Activated T-cell treated with anti-CD3 and anti-CD28 coated beads, Interleukin-2, amount 50 U/mL, for 24 hours (primary cell): ENCODE measurements at places on chromosomes 6 and 20.

- DNase-seq = no peak
Measured at GRCh38 chr20:57180954-57181353, 85.5 kb downstream of the BMP7 start.

GRCh38 chr20:18989736-18990474 is 176.3 kb downstream of the SCP2D1 start:
- no peak for DNase-seq

- no peak for DNase-seq
Measured at GRCh38 chr6:138560130-138560860, 61.0 kb upstream of the NHSL1 start.

DNA sequence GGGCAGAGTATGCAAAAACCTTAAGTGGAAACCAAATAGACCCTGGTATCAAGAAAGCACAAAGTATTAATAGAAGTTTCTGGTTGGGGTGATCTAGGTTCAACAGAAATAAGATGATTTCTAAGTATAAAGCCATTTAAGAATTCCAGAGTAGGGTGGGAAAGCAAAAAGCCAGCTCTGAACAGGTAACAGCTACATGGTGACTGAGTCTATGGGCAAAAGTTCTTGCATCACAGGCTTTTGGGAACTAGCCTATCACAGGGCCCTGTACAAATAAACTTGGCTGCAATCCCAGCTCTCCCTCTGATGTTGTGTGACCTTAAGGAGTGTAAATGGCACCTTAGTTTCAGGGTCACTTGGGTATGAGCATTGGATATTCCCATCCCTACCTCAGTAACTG is 5.5 kb downstream of the TCF19 start:
- DNase-seq = no peak

DNA sequence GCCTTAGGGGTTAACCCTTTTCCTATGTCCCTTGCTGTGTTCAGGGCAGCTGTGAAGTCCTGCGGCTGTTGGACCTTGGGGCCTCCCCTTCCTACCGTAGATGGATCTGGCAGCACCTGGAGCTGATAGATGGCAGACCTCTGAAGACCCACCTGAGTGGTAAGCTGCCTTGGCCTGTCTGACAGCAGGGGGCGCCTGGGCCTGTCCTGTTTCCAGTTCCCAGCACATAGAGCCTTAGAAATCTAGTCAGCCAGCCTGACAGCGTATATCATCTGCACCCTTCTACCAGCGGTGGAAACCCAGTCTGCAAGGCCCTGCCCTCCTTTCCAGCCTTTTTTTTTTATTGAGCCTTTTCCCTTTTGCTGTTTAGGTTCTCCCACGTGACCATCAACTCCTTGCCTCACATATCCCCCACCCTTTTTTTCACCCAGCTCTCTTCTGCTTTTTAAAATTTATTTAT is 26.6 kb downstream of the CNBD2 start:
- peak; percentile 87 for DNase-seq

GRCh38 chr6:21556968-21557721 is 36.4 kb upstream of the SOX4 start:
- no peak for DNase-seq

- no peak for DNase-seq
Measured at GRCh38 chr6:144008846-144009245, 787 bp upstream of the PLAGL1 start.

- no peak for DNase-seq
Measured at GRCh38 chr6:154298297-154298696, 58.3 kb downstream of the IPCEF1 start.

GRCh38 chr20:42484335-42484734 is 705.4 kb downstream of the PTPRT start:
- no peak for DNase-seq

- DNase-seq = no peak
Measured at GRCh38 chr6:25637211-25637610, 14.8 kb upstream of the SCGN start.

DNA sequence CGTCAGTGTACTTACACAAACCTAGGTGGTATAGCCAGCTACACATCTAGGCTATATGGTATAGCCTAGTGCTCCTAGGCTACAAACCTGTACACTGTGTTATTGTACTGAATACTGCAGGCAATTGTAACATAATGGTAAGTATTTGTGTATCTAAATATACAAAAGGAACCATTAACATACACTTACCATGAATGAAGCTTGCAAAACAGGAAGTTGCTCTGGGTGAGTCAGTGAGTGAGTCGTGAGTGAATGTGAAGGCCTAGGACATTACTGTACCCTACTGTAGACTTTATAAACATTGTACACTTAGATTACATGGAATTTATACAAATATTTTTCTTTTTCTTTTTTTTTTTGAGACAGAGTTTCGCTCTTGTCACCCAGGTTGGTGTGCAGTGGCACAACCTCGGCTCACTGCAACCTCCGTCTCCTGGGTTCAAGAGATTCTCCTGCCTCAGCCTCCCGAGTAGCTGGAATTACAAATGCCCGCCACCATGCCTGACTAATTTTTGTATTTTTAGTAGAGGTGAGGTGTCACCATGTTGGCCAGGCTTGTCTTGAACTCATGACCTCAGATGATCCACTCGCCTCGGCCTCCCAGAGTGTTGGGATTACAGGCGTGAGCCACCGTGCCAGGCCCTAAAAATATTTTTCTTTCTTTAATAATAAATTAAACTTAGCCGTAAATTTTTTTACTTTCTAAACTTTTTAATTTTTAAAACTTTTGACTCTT is 15.4 kb upstream of the KIAA1755 start:
- DNase-seq = no peak

DNA sequence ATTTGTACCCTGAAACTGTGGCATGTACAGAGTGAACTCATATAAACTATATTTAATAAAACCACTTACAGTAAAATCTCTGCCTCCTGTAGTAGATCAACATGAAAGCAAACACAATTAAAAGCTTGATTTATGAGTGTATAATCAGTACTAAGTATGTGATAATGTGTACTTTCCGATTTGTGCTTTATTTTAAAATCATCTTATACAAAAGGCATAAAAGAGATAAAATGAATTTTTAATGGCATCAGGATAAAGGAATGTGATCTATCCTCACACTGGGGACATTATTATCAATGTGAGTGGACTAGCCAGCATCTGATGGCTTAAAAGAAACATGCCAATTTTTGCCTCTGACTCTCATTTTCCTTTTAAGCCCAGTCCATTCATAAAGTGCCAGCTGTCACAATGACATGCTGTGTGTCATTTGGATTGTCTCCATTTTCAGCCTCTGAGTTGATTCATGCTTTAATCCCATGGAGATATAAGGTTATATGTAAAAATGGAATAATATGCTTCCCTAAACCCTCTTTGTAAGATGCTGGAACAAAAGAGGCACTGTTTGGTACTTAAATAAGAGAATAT is 831.6 kb upstream of the EYS start:
- no peak for DNase-seq

- DNase-seq = no peak
Measured at GRCh38 chr20:14687313-14687712, 349.9 kb upstream of the FLRT3 start.

DNA sequence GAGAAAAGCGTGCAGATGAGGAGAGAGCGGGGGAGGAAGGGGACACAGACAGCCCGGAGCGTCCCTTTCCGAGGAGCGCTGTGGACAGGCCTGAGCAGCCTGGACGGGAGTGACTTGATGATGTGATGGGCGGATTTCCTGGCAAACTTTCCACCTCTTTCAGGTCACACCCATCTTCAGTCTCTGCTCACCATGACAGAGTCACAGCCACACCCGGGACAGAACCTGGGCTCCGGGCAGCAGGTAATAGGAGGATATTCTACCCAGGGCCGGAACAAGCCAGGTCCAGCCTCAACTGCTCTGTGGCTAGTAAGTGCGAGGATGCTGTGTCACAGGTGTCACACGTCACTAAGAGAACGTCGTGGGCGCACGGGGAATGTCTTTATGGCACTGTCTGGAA is 84.3 kb downstream of the THBS2 start:
- DNase-seq = no peak

DNA sequence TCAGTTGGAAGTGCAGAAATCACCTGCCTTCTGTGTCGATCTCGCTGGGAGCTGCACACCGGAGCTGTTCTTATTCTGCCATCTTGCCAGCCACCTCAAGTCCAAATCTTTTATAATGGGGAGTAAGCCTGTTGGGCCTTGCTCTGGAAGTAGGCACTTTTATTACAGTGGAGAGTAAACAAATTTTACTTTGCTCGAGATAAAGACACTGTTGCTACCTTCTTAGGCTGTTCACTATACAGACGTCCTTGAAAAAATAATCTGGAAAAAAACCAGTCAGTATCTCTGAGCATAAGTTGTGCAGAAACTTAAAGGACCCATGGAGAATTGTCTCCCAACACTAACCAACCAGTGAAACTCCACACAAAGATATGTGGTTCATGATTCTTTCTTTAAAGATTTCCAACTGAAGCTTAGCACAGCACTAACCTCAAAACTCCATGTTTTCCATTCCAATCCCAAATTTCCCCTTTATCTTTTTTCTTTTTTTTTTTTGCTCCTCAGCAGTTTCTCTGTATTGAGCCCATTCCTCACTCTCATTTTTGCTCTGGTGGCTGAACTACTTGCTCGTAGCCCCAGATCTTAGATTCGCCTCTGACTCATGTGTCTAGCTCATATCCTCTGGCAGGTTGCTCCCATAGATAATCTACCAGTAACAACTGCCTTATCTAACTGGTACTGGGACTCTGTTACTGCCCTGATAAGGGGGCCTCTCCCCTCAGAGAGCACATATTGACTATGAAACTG is 34.3 kb upstream of the COL9A1 start:
- DNase-seq = no peak
